ENCODE measurements at places on chromosomes 4 and X.
A peak's percentile ranks its signal among the peaks of the same experiment; 100 is the strongest.

- no peak for DNase-seq
These were observed 78.1 kb downstream of the NDST3 start for GRCh38 chr4:118112117-118113046.

DNA sequence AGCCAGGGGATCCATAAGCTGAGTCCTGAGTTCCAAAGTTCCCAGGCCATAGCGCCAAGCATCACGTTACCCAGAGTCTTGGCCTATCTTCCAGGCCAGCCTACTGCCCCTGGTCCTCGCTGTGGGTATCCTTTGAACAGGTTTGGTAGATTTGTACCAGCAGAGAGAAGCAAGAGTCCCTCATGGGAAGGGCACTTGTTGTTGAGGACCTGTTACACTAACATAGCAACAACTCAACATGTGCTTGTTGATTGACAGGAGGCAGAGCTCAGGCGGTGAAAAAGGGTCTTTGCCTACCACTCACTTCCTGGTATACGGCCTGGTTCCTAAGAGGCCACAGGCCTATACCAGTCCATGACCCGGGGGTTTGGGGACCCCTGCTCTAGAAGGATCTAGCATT lies 138.4 kb downstream of the RASL11B start:
- no peak for DNase-seq

GRCh38 chr4:74370912-74371311 lies 6.0 kb downstream of the EREG start:
- no peak for DNase-seq

DNA sequence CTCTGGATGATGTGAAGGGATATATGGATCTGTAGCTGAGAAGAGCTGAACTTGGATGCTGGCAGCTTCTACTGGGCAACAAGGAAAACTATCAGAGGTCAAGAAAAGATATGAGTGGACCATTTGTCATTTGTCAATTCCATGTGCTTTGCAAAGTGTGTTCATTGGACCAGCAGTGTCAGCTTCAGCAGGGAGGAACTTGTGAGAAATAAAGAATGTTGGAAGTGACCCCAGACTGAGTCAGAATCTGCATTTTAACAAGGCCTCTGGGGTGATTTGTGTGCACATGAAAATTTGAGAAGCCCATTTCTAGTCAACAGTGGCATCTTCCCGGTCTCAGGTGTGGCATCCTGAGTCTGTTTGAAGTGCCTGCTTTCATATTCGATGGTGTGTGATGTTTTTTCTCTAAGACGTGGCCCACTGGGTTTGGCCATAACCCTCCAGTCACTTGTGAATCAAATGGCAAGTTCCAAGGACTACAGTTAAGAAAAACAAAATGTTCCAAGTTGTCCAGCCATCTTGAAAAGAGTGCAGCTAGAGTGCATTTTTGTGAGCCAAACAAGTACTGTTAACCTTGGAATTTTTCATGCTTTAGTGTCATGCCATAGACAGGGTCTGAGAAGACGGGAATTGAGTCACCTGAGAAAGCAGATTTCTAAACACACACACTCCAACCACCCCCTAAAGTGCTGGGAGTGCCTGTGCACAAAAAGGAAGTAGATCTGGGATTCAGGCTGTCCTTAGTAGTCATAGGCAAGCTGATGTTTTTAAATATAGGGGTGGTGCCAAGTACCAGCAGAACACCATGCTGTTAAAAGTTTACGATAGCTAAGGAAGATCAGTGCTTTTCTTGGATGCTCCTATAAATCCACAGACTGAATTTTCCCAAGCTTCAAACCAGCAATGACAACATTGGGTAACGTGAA lies 26.4 kb downstream of the GPM6B start:
- no peak for DNase-seq

- peak; percentile 55 for DNase-seq
These were observed 80.7 kb downstream of the FHIP1A start for GRCh38 chr4:151489462-151490203.

DNA sequence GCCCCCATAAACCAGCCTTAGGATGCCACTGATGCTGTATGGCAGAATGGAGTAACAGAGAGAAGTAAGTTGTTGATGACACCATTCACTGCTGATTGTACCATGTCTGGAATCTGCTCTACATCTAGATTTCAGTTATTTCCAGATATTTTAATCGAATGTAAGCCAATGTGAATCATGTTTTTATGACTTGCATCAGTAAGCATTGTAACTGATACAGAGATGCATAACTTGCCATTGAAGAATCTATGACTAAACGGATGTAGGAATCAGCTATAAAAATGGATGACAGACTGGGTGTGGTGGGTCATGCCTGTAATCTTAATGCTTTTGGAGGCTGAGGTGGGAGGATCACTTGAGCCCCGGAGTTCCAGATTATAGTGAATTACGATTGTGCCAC lies 161.0 kb upstream of the GATB start:
- no peak for DNase-seq
